ENCODE measurements at places on chromosomes 12 and 14.
A peak's percentile ranks its signal among the peaks of the same experiment; 100 is the strongest.

- no peaks in the 10 kb centered on the region for H3K36me3 ChIP-seq
- H3K27ac ChIP-seq: no peak overlapping the region
- DNase-seq: no peak
- no peaks in the 10 kb centered on the region for H3K27me3 ChIP-seq
- no peak overlapping the region for H3K4me3 ChIP-seq
These were observed 187.5 kb downstream of the PCNX1 start for GRCh38 chr14:71094722-71095121.

GRCh38 chr14:74669846-74670245, 43.0 kb downstream of the AREL1 start:
- no peaks in the 10 kb centered on the region for H3K4me1 ChIP-seq
- no peak overlapping the region for H3K27ac ChIP-seq
- H3K4me3 ChIP-seq: no peak overlapping the region
- DNase-seq: no peak

GRCh38 chr12:2804393-2805142, 7.9 kb upstream of the ITFG2 start:
- DNase-seq: no peak
- no peak overlapping the region for H3K27ac ChIP-seq
- no peak overlapping the region for H3K4me3 ChIP-seq

GRCh38 chr14:65560340-65561027, 148.0 kb downstream of the FUT8 start:
- no peaks in the 10 kb centered on the region for H3K36me3 ChIP-seq
- no peak overlapping the region for H3K27ac ChIP-seq
- no peak overlapping the region for H3K4me3 ChIP-seq
- no peaks in the 10 kb centered on the region for H3K4me1 ChIP-seq
- H3K27me3 ChIP-seq: no peaks in the 10 kb centered on the region

DNA sequence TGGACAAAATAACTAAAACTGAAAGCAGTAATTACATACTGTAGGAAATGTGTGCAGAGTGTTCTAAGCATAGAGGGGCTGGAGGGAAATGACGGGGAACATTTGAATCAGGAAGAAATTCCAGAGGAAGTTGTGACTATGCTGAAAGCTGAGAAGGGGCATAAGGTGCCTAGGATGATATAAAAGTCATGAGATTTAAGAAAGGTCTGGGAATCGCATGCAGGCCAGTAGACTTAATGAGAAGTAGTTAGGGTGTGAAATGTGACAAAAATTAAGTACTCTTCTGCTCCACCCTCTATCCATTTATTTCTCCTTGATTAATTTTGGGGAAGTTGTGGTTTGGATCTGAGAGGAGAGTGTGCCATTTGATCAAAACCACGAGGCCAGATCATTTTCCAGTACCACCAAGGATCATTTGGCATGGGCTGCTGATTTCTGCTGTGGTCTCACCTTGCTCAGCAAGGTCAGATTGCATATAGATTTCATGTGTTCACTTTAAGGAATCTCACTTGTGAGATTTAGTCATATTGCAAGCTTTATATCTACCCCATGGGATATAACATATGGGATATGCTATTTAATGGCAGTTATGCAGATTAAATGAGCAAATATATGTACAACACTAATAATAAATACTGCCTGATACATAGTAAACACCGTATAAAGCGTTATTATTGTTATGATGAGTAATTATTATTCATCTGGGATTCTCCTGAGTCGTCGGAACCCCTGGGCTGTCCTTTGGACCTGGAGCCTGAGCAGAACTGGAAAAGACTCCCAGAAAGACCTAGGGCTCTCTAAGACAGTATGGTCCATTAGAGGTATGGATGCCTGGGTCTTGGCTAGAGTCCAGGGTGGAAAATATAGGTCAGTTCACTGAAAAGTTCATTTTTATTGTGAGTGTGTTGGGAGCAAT, 72.3 kb downstream of the SRGAP1 start:
- no peak overlapping the region for H3K4me3 ChIP-seq
- peak overlapping the region; percentile 60 for H3K27ac ChIP-seq
- H3K4me1 ChIP-seq: peaks cover 30% of the 10 kb centered on the region
- H3K27me3 ChIP-seq: no peaks in the 10 kb centered on the region
- H3K36me3 ChIP-seq: no peaks in the 10 kb centered on the region

DNA sequence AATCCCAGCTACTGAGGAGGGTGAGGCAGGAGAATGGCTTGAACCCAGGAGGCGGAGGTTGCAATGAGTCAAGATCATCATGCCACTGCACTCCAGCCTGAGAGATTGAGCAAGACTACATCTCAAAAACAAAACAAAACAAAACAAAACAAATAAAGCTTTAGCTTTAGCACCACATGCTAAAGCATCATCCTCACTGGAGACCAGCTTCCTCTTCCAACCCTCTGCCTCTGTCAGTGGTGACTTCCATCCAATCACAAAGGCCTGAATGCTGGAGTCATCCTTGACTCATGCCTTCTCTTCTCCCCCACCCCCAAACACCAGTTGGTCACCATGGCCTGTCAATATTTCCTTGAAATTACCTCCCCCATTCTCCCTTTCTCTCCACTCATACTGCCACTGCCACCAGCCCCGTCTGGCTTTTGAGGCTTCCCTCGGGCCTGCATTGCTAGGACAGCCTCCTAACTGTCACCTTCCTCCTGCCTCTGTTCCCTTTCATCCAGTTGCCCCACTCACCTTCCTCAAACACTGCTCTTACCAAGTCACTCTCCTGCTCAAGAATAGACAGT, 1.4 kb downstream of the ZNF385A start:
- H3K27me3 ChIP-seq: no peaks in the 10 kb centered on the region
- DNase-seq: no peak
- H3K36me3 ChIP-seq: no peaks in the 10 kb centered on the region

GRCh38 chr12:26573225-26573909, 259.6 kb downstream of the ITPR2 start:
- no peak for DNase-seq
- peaks cover 3% of the 10 kb centered on the region for H3K36me3 ChIP-seq
- H3K27ac ChIP-seq: no peak overlapping the region
- no peaks in the 10 kb centered on the region for H3K27me3 ChIP-seq
- H3K4me3 ChIP-seq: no peak overlapping the region

DNA sequence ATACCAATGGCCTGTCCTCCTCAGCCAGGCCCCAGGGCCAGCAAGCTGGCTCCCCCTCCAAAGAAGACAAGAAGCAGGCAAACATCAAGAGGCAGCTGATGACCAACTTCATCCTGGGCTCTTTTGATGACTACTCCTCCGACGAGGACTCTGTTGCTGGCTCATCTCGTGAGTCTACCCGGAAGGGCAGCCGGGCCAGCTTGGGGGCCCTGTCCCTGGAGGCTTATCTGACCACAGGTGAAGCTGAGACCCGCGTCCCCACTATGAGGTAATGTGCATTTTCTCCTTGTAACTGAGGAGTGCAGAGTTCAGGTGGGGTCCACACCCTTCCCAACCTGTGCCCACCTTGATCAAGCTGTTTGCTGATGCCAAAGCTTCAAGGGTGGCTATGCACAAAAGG, 23.4 kb downstream of the ACACB start:
- peaks cover 31% of the 10 kb centered on the region for H3K4me1 ChIP-seq
- no peaks in the 10 kb centered on the region for H3K27me3 ChIP-seq
- no peak for DNase-seq
- H3K36me3 ChIP-seq: no peaks in the 10 kb centered on the region
- peak overlapping the region; percentile 22 for H3K27ac ChIP-seq

DNA sequence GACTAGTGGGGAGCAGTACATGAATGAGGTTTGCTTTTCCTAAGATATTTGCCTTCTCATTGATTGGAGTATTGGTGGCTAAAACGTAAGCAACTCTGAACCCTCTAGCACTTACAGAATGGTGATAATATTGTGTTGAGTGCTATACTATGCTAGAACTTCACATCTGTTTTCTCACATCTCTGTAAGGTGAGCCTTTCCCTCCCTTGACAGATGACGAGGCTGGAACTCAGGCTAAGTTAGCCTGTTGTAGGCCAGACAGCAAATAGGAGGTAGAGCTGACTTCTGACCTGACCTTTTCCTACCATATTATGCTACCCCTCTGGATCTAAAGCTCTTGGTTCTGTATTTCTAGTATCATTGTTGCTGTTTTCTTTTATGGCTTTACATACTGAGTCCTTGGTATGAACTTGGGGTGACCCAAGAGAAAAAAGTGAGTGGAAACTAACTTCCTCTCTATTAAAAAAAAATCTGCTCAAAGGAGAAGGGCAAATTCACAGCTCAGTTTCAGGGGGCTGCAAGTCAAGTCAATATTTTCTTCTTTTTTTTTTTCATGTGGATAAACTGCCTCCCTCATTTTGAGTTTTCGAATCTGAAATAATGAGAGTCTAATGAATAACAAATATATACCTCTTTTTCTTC, 85.9 kb downstream of the CRADD start:
- no peaks in the 10 kb centered on the region for H3K36me3 ChIP-seq
- no peaks in the 10 kb centered on the region for H3K27me3 ChIP-seq
- no peak overlapping the region for H3K4me3 ChIP-seq
- no peak for DNase-seq
- peaks cover 15% of the 10 kb centered on the region for H3K4me1 ChIP-seq

GRCh38 chr12:125305231-125305630, 240.0 kb downstream of the AACS start:
- H3K27me3 ChIP-seq: no peaks in the 10 kb centered on the region
- no peak overlapping the region for H3K27ac ChIP-seq
- H3K4me1 ChIP-seq: no peaks in the 10 kb centered on the region
- H3K4me3 ChIP-seq: no peak overlapping the region

GRCh38 chr12:9706086-9706685, 26.7 kb downstream of the CLECL1 start:
- DNase-seq: no peak
- no peaks in the 10 kb centered on the region for H3K4me1 ChIP-seq
- no peak overlapping the region for H3K4me3 ChIP-seq
- no peaks in the 10 kb centered on the region for H3K36me3 ChIP-seq
- peak overlapping the region; percentile 15 for H3K27ac ChIP-seq
- no peaks in the 10 kb centered on the region for H3K27me3 ChIP-seq

DNA sequence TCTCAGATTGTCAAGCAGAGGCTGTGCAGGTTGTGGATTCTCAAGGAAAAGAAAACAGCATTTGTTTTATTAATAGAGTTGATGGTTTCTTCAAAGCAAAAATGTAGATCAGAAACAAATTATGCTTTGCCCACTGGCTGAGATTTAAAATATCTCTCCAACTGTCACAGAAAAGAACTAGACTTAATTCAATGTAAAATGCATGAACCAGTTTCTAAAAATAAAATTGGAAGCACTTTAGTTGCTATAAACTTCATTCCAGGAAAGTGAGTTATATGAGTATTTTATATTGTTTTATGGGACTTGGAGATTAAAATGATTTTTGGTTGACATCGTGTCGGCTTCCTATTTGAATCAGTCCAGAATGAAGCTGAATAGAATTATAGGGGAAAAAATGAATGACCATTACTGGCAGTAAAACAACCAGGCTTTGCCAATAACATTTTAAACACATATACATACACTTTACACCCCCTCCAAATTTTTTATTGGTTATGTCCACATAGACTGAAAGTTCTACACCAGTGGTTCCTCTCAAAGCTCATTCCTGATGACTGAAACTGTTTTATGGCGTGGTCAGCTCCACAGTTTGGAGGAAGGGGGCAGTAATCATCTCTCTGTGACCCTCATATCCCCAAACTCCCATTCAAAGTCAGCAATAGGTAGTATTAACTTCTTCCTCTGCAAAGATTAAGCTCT, 55.5 kb upstream of the DAAM1 start:
- no peak overlapping the region for H3K4me3 ChIP-seq
- no peak overlapping the region for H3K27ac ChIP-seq
- H3K27me3 ChIP-seq: no peaks in the 10 kb centered on the region

Measured in pancreas (tissue), 10 donors.